ENCODE measurements at places on chromosomes 3 and 15.

GRCh38 chr3:152595975-152596821 lies 238.7 kb upstream of the P2RY1 start:
- DNase-seq, result no peak

GRCh38 chr3:183897606-183898005 lies 12.9 kb upstream of the PARL start:
- DNase-seq, result no peak

GRCh38 chr3:104555728-104556127 lies 811.0 kb upstream of the ALCAM start:
- no peak for DNase-seq

DNA sequence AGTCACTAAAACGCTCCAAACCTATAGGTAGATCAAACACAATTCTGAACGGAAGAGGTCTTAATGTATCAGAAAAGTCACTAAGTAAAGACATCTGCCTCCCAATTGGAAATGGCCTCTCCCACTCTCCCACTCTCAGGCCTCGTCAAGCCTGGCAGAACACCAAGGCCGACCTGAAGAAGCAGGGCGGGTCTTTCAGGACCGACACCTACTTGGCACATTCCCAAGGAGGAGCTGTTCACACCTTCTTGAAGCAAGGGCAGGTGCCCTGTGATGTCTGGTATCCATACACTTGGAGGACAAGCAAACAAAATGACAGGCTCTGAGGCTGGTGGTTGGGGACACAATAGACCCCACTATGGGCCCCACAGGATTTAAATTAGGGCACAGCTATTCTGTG lies 30.0 kb downstream of the XXYLT1 start:
- no peak for DNase-seq

DNA sequence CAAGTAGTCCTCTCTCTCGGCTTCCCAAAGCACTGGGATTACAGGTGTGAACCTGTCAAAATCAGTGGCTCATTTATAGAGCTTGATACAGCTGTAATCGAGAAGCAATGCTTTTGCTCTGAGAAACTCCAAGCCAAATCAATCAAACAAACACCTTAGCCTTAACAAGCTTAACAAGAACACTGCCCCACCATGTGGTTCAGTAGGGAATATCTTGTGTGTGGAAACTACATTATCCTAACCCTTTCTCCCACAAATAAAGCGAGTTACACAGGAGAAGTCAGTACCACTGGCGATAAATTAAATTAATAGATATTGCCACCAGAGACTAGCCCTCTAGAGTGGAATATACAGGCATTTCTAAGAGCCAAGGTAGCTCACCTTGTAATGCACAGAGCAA lies 13.9 kb downstream of the CDAN1 start:
- DNase-seq, result no peak

DNA sequence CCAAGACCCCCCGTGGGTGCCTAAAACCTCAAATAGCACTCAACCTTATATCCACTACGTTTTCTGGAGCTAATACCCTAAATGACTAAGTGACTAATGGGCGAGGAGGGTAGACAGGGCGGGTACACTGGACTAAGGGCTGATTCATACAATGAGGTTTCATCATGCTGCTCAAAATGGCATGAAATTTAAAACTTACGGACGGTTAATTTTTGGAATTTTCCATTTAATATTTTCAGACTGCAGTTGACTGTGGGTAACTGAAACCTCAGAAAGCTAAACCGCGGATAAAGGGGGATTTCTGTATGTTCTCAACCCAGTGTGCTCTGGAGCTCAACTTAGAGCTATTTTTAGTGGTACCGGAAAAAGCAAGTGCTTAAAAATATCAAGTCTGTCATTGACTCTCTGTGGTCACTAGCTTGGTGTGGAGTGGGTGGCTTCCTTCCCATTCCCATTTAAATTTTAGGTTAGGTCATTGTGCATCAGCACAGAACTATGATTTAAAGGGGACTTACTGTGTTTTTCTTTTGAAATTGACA lies 72.9 kb downstream of the LRRC28 start:
- DNase-seq, result no peak

- no peak for DNase-seq
Observed at GRCh38 chr3:9108876-9109567, 140.4 kb downstream of the SRGAP3 start.

DNA sequence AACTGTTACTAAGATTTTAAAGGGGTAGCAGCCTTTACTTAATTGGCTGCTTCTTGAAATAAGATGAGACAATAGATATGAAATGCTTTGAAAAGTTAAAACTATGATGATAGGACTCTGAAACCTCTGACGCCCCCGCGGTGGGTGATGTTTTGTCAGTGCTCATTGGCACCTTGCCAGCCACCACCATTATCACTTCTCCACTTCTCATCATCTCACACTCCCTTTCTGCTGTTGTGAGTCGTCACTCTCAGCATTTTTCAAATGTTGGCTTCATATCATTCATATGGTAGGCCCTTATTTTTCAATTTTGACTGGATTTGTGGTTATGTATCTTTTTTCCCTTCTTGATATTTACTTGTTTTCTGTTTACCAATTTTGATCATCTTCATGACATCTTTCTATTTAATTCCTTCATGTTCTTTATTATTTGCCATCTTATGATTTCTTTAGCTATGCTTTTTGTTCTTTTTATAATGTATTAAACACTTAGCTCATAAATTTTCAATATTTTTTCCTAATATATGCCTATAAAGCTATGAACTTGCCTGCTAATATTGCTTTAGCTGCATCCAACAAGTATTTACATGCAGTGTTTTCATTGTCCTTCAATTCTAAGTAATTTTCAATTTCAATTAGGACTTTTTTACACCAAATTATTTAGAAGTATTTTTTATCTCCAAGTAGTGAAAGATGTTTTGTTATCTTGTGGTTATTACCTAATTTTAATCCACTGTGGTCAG lies 30.3 kb upstream of the SKOR1 start:
- DNase-seq, result no peak

DNA sequence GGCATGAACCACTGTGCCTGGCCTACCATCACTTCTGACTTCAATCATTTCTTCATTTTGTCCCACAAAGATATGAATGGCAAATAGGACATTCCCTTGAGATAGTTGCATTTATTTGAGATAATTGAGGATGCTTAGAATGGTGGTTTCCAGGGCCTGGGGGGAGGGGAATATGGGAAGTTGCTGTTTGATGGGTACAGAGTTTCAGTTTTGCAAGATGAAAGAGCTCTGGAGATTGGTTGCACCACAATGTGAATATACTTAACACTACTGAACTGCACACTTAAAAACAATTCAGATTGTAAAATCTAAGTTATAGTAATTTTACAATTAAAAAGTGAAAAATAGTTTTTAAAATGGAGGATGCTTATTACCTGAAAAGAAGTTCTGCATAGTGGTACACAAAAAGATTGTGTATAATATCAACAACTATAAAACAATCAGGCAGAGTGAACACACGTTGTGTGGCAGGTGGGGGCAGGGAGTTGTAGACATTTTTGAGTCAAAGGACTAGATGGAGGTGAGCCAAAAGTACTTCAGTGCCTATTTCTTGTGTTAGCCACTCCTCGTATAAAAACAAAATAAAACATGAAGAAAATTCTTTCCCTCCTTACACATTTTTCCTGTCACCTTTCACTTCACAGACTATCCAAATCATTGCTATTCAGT lies 18.5 kb upstream of the RIOX2 start:
- DNase-seq, result no peak

GRCh38 chr3:52280050-52280461 lies 1.6 kb upstream of the WDR82 start:
- no peak for DNase-seq

DNA sequence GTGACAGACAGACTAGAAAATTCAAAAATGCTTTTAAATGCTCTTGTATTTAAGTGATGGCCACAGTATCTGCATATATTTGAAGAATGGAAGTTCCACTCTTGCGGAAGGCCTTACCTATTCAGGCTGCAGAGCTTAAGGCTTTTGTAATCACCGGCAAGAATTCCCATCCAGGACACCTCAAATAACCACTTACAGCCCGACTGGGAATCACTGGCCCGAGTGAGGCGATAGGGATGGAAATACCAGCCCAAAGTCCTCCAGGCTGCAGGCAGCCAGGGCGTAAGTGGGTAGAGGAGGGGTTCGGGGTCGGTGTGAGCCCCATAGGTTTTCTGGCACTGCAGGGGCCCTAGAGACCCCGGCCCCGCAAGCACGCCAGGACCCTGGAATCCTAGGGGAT lies 9.5 kb downstream of the CMTM7 start:
- no peak for DNase-seq

DNA sequence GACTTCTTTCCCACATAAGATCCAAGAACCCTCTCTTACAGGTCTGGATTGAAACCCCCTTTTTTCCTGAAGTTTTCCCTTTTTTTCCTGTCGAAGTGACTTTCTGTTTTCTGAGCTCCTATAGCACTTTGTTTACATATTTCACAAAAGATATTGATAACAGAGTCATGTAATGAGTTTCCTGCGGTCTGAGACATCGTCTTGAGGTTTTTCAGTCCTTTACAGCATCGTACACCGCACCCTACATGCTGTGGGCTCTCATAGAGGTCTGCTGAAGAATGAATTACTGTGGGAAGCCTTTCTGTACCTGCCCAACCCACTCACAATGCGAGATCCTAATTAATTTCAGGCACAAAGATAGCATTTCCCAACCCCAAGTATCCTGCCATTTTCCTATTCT lies 53.1 kb downstream of the MCF2L2 start:
- no peak for DNase-seq

DNA sequence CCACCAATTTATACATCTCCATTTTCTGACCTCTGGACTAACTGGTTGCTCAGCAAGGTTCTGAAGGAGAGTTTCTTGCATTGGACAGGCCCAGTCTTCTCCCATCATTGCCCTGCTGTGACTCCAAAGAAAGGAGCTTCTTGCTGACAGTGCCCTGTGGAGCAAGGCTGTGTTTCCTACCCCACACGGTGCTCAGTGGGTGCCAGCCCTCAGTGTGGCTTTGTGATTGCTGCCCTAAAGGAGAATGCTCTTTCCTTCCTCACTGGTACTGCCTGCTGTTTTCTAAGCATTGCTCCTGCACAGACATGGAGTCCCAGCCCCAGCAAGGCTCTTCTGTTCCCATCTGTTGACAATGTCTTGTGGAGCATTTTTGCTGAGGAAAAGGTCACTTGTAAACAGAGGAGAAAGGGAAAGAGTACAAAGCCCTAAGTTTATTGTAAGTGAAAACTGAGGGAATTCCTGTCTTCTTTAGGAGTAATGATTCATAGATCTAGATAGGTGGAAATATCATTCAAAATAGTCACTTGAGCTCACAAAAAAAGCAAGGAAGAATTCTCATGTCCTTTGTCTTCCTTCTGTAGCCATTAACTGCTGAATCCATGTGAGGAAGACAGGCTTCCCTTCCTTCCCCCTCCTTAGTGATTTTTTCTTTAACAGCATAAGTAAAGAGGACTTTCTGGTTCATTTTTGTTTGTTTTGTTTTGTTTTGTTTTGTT lies 62.9 kb downstream of the HMG20A start:
- DNase-seq, result no peak

GRCh38 chr3:197212290-197212689 lies 86.1 kb downstream of the DLG1 start:
- DNase-seq, result no peak

DNA sequence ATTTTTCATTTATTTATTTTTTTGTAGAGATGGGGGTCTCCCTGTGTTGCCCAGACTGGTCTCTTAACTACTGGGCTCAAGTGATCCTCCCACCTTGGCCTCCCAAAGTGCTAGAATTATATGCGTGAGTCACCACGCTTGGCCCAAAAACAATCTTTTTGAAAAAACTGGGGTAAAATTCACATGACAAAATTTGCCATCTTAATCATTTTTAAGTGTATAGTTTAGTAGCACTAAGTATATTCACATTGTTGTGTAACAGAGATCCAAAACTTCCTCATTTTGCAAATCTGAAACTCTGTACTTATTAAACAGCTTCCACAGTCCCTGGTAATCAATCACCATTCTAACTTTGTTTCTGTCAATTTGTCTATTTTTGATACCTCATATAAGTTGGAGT lies 5.2 kb downstream of the SNX1 start:
- DNase-seq, result no peak

DNA sequence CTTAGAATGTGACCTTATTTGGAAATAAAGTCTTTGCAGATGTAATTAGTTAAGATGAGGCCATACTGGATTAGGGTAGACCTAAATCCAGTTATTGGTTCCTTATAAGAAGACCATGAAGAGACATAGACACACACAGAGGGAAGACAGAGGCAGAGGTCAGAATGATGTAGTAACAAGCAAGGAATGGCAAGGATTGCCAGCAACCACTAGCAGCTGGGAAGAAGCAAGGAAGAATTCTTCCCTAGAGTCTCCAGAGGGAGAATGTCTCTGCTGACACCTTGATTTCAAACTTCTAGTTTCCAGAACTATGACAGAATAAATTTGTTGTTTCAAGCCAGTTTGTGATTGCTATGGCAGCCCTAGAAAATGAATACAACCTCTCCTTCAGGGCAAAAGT lies 116.7 kb downstream of the WDR76 start:
- no peak for DNase-seq

DNA sequence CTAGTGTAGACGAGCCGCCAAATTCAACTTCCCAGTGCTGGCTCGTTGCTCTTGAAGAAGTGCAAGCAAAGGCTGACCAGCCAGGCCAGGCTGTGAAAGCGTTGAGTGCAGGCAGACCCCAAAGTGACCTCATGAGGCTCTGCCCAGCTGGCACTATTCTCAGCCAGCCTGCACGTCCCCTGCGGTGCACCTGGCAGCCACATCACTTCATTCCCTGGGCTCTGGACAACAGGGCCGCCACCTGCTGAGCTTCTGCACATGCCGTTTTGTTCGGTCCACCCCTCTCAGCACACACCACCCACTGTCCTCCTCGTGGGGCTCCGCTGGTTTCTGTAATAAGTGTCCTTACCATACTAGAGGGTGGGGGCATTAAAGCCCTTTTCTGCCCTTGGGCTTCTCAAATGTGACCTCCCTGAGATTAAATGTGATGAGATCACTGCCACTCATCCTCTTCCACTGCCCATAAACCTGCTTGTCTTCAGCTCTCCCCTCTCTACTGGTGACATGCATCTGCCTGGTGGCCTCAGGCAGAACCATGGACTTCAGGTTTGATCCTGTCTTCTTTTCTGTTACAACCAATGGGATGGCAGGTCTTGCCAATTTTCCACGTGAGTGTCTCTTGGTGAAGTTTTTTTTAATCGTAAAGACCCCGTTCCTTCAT lies 6.1 kb downstream of the RASGRF1 start:
- no peak for DNase-seq

- no peak for DNase-seq
Observed at GRCh38 chr3:124266487-124266886, 274.6 kb upstream of the ROPN1 start.

GRCh38 chr15:64895285-64896065 lies 16.2 kb upstream of the ANKDD1A start:
- DNase-seq, result peak; percentile 44

- no peak for DNase-seq
Observed at GRCh38 chr3:115350606-115351005, 203.5 kb upstream of the ZBTB20 start.

DNA sequence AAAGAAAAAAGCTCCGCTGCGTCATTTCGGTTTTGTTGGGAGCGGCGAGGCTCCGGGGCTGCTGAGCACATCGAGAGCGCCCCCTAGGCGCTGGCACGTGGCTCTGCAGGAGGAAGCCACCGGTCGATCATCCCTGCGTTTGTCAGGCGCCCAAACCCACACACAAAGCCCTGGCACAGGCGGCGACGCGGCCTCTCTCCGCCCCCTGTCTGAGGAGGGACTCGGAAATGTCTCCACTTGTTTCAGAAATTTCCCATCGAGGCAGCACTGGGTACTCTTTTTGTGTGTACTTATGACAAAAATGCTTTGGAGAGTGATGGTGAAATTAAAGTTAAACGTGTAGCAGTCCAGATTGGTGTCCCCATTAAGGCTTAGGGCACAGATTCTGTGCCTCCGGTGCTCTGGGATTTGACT lies 407.3 kb upstream of the ONECUT1 start:
- DNase-seq, result no peak

- DNase-seq, result no peak
Observed at GRCh38 chr3:178382449-178383061, 153.7 kb upstream of the KCNMB2 start.
